Keratinocyte (primary cell): ENCODE measurements at places on chromosomes 16 and 17.

GRCh38 chr16:18047761-18048160 is 288.8 kb downstream of the NPIPA8 start:
- no peak overlapping the region for H3K27ac ChIP-seq
- H3K4me3 ChIP-seq, result no peak overlapping the region
- DNase-seq, result no peak
- H3K27me3 ChIP-seq, result no peaks in the 10 kb centered on the region

DNA sequence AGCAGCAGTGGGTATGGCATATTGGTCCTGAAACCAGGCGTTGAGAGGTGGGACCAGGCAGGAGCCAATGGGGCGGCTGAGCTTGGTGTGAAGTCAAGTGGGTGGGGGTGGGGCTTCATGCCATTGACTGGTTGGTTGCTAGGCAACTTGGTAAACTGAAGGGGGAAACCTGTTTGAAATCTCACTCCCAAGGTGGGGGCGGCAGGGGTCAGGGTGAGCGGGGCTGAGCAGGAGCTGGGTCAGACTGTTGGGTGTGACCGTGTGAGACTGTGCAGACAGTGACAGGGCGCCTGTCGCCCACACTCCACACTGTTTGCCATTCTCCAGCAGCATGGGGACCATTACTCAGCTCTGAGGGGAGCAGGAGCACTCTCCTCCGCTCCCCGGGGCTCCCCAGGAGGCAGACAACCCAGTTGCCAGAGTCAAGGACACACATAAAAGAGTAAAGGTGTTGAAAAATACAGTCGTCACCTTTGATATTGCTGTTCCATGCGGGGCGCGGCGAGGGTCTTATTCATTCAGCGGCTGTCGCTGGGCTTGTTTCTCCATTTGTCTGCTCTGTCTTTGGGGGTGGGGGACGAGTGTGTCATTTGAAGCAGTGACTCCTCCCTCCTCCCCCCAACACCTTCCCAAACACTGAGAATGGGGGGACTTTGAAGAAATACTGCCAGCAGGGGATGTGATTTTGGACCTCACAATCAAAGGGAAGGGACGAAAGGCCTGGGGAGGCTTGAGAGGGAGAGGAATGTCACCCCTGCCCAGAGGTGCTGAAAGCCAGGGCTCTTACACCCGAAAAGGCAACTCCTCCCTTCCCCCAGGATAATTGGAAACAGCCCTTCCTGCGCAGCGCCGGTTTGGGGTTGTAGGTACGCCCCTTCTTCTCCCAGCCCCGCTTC is 1.2 kb upstream of the EFNB3 start:
- DNase-seq, result no peak
- peaks cover 12% of the 10 kb centered on the region for H3K36me3 ChIP-seq
- H3K4me1 ChIP-seq, result peaks cover 20% of the 10 kb centered on the region
- no peak overlapping the region for H3K27ac ChIP-seq
- H3K27me3 ChIP-seq, result peaks cover 22% of the 10 kb centered on the region

- no peaks in the 10 kb centered on the region for H3K36me3 ChIP-seq
- DNase-seq, result peak; percentile 21
- peak overlapping the region; percentile 27 for H3K27ac ChIP-seq
- H3K27me3 ChIP-seq, result no peaks in the 10 kb centered on the region
- H3K4me1 ChIP-seq, result peaks cover 24% of the 10 kb centered on the region
- H3K4me3 ChIP-seq, result no peak overlapping the region
These were observed 3.6 kb upstream of the XAF1 start for GRCh38 chr17:6752068-6752909.

- H3K4me3 ChIP-seq, result no peak overlapping the region
- no peak for DNase-seq
- H3K27ac ChIP-seq, result no peak overlapping the region
- H3K36me3 ChIP-seq, result peaks cover 3% of the 10 kb centered on the region
- H3K4me1 ChIP-seq, result no peaks in the 10 kb centered on the region
These were observed 358.7 kb downstream of the SLC39A11 start for GRCh38 chr17:72733619-72734282.

- H3K4me1 ChIP-seq, result no peaks in the 10 kb centered on the region
- no peaks in the 10 kb centered on the region for H3K36me3 ChIP-seq
- DNase-seq, result no peak
These were observed 2.8 kb downstream of the CCL4 start for GRCh38 chr17:36106493-36106835.
